CD4-positive, alpha-beta memory T cell (primary cell): ENCODE measurements at places on chromosomes 1 and 21.

DNA sequence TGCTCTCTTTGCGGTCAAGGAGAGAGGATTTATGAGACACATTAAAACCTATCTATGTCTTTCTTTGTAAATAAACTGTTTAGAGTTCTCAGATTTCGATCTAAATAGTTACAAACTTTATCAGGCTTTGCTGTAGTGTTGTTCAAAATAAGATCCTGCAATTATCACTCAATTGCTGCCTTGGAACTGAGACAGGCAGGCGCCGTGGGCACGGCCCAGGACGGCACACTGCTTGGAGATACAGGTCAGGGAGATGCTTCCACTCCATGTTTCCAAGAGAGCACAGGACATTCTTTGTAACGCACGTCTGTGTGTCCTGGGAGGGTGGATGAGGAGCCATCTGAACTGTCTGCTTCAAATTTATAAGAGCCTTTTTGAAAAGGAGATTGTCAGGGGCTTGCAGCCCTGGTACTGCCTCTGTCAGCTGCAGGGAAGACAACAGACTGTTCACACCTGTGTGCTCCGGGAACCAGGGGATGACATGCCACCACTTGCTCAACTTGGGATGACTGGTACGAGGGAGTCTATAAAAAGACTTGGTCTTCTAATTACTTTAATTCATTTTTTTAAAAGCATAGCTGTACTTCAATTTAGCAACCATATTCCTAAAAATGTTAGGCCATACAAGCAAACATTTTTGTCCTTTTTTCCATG is 472.9 kb upstream of the RUNX1 start:
- no peak for DNase-seq

DNA sequence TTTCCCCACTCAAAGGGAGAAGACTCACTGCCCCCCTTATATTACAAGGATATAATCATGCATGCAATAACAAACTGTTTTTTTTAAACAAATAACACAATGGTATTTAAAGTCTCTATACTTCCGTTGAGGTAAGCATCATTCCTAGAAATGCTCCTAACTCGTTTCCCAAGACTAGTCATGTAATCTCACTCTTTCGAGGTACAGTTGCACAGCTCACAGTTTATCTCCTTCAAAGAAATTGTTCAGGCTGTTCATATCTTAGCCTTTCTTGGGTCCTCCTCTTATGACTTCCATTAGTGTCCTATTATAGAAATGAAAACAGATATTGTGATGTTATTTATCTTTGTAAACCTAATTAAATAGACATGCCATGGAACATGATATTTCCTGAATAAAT is 705.0 kb downstream of the KCNT2 start:
- no peak for DNase-seq

DNA sequence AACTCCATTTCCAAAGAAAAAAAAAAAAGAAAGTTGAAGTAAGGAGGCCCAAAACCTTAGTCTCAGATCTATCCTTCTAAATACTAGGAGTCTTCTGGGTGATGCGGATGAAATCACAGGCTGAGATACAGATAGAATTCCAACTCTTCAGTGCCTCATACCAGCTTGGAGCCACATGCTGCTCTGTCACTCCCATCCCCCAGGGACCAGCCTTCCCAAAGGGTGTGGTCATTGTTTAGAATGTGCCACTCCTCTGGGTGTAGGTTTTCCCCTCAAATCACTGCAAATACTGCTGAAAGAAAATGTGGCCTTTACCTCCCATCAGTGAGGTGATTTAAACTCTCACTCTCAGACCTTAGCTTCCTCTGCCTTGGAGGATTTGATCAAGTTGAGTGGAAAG is 112.9 kb downstream of the CDC7 start:
- no peak for DNase-seq

DNA sequence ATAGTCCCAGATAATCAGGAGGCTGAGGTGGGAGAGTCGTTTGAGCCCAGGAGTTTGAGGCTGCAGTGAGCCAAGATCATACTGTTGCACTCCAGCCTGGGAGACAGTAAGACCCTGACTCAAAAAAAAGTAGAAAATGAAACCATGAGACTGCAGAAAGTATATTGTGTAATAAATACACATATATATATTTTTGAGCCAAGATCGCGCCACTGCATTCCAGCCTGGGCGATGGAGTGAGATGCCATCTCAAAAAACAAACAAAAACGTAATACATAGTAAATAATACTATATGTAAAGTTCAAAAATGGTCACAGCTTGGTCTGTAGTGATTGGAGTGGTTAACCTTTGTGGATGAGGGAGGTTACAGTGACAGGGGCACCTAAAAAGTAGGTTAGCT is 9.7 kb downstream of the BRDT start:
- DNase-seq: no peak
